Caudate nucleus (tissue), 63 donors: ENCODE measurements at places on chromosomes 4 and X.

GRCh38 chrX:16589211-16589610 is 60.7 kb upstream of the S100G start:
- no peak for DNase-seq

DNA sequence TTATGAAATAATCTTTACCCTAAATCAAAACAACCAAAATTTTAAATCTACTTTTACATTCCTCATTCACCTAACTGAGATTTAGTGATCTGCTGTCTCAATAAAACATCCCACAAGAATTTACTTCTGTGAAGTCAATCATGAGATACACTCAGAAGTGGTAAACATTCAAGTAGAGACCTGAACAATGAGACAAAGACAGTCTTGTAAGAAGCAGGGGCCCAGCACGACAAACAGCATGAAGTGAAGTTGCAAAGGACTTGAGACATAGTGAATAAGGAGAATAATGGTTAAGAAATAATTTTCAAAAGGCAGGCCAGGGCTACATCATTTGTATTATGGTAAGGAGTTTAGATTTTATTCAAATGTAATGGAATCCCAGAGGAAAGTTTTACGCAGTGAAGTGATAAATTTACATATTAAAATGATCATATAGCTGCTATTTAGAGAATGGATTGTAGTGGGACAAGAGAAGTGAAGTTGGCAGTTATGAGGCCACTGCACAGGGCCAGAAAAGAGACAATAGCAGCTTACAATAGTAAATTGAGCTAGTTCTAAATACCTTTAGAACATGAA is 101.9 kb downstream of the MAB21L2 start:
- no peak for DNase-seq

DNA sequence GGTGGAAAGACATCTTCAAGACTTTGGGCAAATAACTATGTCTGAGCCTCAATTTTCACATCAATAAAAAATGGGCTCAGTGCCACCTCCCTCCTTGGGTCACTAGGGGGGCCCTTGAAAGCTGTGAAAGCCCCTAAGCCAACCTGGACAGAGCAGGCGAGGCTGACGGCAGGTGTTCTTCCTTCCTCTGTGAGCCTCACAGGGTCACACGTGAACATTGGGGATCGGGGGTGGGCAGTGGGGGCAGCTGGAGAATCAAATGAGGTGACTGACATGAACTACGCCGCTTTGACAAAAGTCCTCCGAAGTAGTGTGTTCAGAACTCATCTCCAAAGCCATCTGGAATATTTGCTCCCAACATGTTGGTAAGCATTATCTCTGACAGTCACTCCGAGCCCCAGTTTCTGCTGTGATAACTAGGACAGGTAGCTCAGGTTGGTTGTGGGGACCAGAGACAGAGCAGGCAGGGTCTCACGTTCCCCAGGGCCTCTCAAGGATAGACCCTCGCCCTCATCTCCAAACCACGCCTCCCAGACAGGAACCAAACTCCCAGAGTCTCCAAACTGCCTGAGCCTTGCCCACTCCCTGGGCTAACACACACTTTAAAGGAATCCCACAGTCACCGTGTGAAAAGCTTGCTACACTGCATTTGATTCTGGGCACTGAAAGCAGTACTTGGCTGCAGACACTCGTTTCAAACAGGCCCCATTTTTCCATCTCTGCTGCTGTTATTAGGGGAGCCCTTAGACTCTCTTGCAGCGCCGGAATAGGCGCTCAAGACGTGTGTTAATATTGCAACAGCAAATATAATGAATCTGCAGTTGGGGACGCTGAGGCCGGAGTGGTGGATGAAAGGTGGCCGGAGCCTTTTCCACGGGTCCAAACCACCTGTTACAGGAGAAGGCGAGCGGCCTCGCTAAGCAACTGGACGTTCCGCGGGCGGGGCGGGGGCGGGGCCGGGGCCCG is 717 bp upstream of the WFS1 start:
- no peak for DNase-seq

DNA sequence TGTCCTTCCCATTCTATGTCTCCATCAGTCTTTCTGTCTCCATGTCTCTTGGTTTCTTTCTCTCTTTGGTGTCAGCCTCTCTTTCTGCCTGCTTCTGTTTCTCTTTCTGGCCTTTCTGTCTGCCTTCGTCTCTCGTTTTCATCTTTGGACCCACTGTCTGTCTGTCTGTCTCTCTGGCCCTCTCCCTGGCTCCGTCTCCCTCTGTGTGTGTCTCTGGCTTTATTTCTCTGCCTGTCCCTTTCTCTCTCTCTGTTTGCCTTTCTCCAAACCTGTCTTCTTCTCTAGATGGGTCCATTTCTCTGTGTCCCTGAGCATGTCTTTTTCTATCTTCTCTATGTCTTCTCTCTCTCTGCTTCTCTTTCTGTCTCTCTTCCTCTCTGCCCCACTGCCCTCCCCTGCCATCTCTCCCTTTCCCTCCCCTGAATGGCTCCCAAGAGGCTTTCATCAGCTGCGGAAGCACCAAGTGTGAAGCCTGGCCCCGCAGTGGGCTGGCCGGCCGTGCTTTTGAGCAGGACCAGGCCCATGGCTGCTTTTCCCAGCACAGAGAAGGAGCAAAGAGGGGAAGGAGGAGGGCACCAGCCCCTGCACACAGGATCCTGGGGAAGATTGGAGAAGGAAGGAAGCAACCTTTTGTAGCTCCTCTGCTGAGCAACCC is 57.4 kb downstream of the PJA1 start:
- no peak for DNase-seq

- no peak for DNase-seq
Observed at GRCh38 chr4:112721627-112722026, 84.7 kb downstream of the LARP7 start.

- DNase-seq: no peak
Observed at GRCh38 chr4:6643141-6643847, 2.8 kb downstream of the MRFAP1 start.

DNA sequence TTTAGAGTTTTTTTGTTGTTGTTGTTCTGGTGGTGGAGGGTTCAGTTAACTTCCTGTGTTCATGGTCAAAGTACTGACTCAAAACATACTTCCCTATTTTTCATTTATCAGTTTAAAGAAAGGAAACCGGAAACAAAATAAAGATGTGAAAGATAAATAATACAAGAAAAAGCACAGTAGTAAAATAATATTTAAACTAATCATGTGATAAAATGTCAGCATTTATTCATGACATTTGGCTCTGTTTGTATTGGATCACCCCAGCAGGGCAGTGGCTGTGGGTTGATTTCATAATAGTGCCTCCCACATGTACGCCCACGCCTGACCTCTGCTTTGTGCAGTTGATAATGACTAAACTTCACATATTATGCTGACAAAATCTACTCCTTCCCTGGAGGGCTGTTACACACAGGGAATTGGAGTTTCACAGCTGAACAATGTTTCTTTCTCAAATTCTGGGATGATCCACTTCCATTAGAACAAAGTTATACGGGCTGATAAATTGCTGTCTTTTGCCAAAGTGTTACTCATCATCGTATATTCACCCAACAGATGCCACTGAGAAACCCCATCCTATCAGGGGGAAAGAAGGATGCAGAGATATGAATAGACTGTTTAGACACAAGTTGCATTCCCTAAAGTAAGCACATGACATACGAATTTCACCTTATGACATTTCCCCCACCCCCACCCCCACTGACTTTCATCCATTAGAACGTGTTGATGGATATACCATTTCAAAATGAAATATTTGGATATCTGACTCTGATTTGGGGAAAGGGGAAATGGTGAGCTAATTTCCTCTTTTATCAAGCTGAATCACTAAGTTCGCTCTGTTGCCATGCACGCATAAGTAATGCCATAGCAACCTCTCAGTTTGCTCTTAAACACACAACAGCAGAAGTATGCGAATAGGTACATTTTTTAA is 48.3 kb downstream of the AMELX start:
- DNase-seq: no peak
